Naive thymus-derived CD8-positive, alpha-beta T cell (primary cell): ENCODE measurements at places on chromosomes 11 and 22. TPM values are rescaled to one million over a fixed set of nuclear protein-coding genes. Genes with fewer than 3 reads are reported as not detected.

DNA sequence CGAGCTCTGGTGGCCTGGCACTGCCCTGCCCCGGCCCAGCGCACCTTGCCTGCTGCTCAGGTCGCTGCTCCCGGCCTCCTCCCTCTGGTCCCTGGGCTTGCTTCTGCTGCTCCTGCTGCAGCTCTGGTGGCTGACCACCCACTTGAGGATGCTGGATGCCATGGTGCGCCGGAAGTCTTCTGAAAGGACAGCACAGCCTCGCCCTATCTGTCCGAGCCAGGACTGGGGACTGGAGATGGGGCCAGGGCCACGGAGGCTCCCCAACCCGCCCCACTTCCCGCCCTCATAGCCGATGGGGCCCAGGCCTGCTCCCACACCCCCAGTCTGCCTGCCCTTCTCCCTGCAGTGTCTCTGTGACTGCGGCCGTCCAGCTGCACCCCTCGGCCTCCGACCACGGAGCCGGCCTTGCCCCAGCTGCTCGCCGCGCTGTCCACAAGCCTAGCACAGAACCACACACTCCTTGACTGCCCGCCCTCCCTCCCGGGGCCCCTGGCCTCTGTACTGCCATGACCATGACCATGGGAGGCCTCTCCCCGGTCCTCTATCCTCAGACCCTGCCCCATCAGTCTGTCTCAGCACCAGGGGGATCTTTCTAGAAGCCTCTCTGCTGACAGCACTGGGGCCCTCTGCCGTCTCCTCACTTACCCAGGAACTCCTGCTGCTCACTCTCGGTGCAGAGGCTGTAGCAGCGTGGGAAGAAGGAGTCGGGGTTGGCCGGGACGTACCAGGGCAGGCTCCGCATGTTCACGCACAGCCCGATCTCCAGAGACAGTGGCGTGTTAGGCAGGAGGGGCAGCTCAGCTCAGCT is 12.7 kb downstream of the TTLL8 start:
- DNase-seq, result no peak
- H3K27me3 ChIP-seq, result peaks cover 32% of the 10 kb centered on the region
- no peak overlapping the region for H3K4me3 ChIP-seq
- H3K36me3 ChIP-seq, result no peaks in the 10 kb centered on the region

- peak overlapping the region; percentile 11 for H3K4me3 ChIP-seq
- peak; percentile 26 for DNase-seq
- H3K4me1 ChIP-seq, result peaks cover 71% of the 10 kb centered on the region
- H3K27me3 ChIP-seq, result no peaks in the 10 kb centered on the region
These were observed 2.9 kb downstream of the CSNK1E start for GRCh38 chr22:38314051-38314932.

- DNase-seq, result no peak
- no peaks in the 10 kb centered on the region for H3K4me1 ChIP-seq
- peaks cover 19% of the 10 kb centered on the region for H3K36me3 ChIP-seq
These were observed 23.1 kb upstream of the CDC42EP2 start for GRCh38 chr11:65291613-65292012.

GRCh38 chr11:19895776-19896175 is 183.1 kb downstream of the NAV2 start:
- no peaks in the 10 kb centered on the region for H3K4me1 ChIP-seq
- no peak overlapping the region for H3K4me3 ChIP-seq
- peaks cover 4% of the 10 kb centered on the region for H3K27me3 ChIP-seq
- H3K36me3 ChIP-seq, result no peaks in the 10 kb centered on the region
- DNase-seq, result no peak

DNA sequence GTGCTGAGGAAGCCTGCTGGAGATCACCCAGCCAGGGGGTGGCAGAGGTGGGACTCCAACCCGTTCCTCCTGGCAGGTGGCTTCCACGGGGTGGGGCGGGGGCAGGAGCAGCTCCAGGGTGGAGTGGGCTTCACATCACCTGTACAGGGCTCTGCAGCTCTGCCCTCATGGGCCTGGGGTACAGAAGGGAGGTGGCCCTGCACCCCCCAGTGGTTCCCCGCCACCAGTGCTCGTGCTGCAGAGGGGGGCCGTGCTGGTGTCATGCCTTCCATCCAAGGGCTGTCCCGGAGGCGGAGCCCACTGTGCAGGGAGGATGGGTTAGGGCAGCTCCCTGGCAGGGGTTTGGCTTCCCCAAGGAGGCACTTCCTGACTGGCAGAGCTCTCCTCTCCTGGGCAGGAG is 76.4 kb upstream of the SHISAL1 start:
- peaks cover 2% of the 10 kb centered on the region for H3K4me1 ChIP-seq
- H3K27ac ChIP-seq, result no peak overlapping the region
- no peak for DNase-seq
- no peaks in the 10 kb centered on the region for H3K36me3 ChIP-seq
- H3K27me3 ChIP-seq, result peaks cover 7% of the 10 kb centered on the region
- no peak overlapping the region for H3K4me3 ChIP-seq

GRCh38 chr22:45629469-45630089 is 42.1 kb upstream of the ATXN10 start:
- peaks cover 14% of the 10 kb centered on the region for H3K27me3 ChIP-seq
- no peak for DNase-seq
- no peak overlapping the region for H3K4me3 ChIP-seq
- H3K27ac ChIP-seq, result no peak overlapping the region
- no peaks in the 10 kb centered on the region for H3K36me3 ChIP-seq

GRCh38 chr11:74492974-74493790 is at the start of gene LIPT2:
TSS of gene LIPT2 (minus strand) at chr11:74493724. CDS start at chr11:74493703, 21 bp downstream.
- H3K27ac ChIP-seq, result peak within 1 kb of the TSS; percentile 94
- H3K4me3 ChIP-seq, result peak within 1 kb of the TSS; percentile 88
- peaks cover 22% of the 10 kb centered on the region for H3K4me1 ChIP-seq
- H3K36me3 ChIP-seq, result peaks cover 7% of the 10 kb centered on the region
- peak; percentile 98 for DNase-seq

- H3K4me3 ChIP-seq, result no peak overlapping the region
- peaks cover 13% of the 10 kb centered on the region for H3K36me3 ChIP-seq
- no peaks in the 10 kb centered on the region for H3K27me3 ChIP-seq
- no peak for DNase-seq
- H3K4me1 ChIP-seq, result no peaks in the 10 kb centered on the region
These were observed 25.1 kb downstream of the CSRP3 start for GRCh38 chr11:19176629-19177186.

DNA sequence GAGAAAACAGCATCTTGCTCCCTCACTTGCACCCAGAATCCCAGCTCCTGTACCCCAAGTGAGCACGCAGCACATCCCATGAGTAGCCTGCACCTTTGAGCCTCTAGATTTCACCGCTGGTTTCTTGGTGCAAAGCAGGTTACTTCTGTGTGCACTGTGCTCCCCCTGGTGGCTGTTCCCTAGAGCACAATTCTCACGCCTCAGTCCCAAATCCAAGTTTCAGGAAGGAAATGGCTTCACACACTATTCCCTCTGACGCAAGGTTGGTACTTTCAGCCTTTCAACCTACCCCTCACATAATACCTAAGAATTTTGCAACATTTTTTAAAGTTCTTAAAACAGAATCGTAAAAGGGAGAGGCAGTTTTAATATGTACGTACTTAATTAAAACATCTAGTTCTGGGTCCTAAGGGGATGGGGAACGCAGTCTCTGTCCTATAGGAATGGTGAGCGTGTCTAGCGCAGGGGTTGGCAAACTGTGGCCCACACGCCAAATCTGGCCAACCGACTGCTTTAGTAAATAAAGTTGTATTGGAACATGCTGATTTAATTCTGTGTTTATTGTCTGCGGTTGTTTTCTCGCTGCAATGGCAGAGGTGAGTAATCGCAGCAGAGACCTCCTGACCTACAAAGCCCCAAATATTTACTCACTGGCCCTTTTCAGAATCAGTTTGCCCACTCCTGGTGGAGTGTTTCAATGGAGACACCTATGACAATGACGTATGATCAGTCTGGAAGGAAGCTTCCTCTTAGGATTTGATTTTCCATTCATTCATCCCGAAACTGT is 27.5 kb downstream of the DHCR7 start:
- no peaks in the 10 kb centered on the region for H3K4me1 ChIP-seq
- H3K27ac ChIP-seq, result no peak overlapping the region
- H3K27me3 ChIP-seq, result no peaks in the 10 kb centered on the region

GRCh38 chr11:35014346-35014745 is 97.9 kb downstream of the PDHX start:
- H3K4me3 ChIP-seq, result no peak overlapping the region
- H3K4me1 ChIP-seq, result peaks cover 24% of the 10 kb centered on the region
- H3K27me3 ChIP-seq, result no peaks in the 10 kb centered on the region
- DNase-seq, result no peak

DNA sequence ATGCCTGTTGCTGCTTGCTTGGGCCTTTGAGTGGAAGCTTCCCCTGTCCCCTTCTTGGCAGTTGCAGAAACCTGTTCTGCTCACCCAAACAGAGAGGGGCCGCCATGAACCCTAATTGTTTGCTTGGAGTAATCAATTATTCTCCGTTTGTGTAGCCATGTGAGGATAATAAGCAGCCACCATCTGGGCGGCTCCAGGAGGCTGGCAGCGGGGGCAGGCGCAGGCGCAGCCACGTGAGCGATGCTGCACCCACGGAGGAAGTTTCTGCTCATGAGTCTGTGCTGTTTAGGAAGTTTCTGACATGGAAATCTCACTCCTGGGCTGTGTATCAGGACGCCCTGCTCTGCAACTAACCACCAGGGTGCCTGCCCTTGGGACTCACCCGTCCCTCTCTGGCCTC is 90.1 kb downstream of the MPPED1 start:
- H3K27me3 ChIP-seq, result no peaks in the 10 kb centered on the region
- no peak overlapping the region for H3K27ac ChIP-seq
- no peaks in the 10 kb centered on the region for H3K36me3 ChIP-seq
- H3K4me3 ChIP-seq, result no peak overlapping the region

DNA sequence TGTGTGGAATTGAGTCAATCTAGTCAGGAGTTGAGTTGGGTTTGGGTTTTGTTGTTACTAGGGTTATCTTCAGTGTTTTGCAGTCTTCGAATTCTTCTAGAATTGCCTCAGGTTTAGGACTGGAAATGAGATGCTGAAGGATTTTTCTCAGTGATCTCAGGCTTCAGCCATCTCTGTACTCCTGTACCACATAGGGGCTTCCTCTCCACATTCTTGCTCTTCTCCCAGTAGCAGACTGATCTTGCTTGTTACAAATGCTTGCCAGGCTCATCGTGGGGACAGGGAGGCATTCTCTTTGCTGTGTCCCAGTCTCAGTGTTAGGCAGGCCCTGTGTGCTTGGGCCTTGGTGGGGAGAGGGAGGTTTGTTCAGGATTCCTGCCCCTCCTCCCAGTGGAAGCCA is 96.1 kb downstream of the LRRC32 start:
- no peak overlapping the region for H3K27ac ChIP-seq
- DNase-seq, result no peak
- peaks cover 12% of the 10 kb centered on the region for H3K27me3 ChIP-seq
- no peak overlapping the region for H3K4me3 ChIP-seq
- H3K4me1 ChIP-seq, result no peaks in the 10 kb centered on the region

- H3K27ac ChIP-seq, result peak overlapping the region; percentile 24
- H3K27me3 ChIP-seq, result no peaks in the 10 kb centered on the region
- no peak for DNase-seq
- peaks cover 2% of the 10 kb centered on the region for H3K36me3 ChIP-seq
These were observed 86.1 kb upstream of the SPON1 start for GRCh38 chr11:13876423-13876822.

- no peak overlapping the region for H3K4me3 ChIP-seq
- DNase-seq, result no peak
- no peaks in the 10 kb centered on the region for H3K36me3 ChIP-seq
- no peaks in the 10 kb centered on the region for H3K27me3 ChIP-seq
These were observed 31.2 kb downstream of the MTMR3 start for GRCh38 chr22:29914165-29914564.

DNA sequence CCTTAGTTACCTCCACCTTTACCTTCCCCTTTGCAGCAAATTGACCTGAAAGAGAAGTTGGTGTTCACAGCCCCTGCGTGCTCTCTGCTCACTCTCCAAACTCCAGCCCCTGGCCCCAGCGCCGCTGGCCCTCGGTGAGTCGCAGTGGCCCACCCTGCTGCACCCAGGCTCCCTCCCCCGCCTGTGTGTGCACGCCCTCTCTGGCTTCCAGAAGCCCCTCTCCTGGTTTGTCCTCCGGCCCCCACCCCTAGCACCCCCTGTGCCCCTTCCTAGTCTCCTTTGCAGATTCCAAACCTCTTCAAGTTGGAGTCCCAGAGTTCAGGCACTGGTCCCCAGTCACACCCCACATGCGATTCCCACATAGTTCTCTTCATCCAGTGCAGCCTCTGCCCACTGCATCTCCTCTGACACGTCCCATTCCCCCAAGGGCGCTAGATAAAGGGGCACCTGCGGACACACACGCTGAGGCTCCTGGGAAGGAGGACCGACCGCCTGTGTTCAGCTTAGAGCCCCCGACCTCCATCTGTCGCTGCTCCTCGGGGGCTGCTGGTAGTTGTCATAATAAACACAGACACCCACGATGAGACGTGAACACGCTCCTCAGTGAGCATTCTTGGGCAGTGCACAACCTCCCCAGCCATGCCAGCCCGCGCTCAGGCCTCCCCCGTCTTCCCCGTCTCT is 1.5 kb upstream of the PHRF1 start:
- H3K4me1 ChIP-seq, result peaks cover 41% of the 10 kb centered on the region
- H3K27ac ChIP-seq, result peak overlapping the region; percentile 75
- peak overlapping the region; percentile 88 for H3K4me3 ChIP-seq
- no peak for DNase-seq
- peaks cover 2% of the 10 kb centered on the region for H3K27me3 ChIP-seq

DNA sequence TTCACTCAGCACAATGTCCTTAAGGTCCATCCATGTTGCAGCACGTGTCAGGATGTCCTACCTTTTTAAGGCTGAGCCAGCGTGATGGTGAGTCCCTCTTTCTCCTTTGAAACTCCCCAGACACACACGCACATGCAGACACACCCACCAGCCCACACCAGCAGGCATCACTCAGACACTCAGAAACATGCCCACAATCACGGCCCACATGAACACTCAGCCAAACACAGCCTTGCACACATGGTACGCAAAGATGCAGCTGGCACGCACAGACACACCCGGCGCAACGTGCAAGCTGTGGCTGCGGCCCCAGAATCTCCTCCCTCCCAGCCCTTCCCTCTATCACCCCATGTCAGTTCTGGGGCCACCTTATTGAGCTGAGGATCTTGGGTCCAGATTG is 8.0 kb downstream of the FADS3 start:
- H3K27me3 ChIP-seq, result no peaks in the 10 kb centered on the region
- no peak overlapping the region for H3K27ac ChIP-seq
- H3K4me1 ChIP-seq, result no peaks in the 10 kb centered on the region
- no peak overlapping the region for H3K4me3 ChIP-seq

Gene TNNT3
- total RNA-seq, result 29.7 TPM

Gene LIN7C
- 33.6 TPM for total RNA-seq

Gene C11orf21
- total RNA-seq, result 115 TPM

Gene TMPRSS6
- 0.27 TPM for total RNA-seq

Gene ADAMTS15
- total RNA-seq, result not detected

Gene SERPIND1
- not detected for total RNA-seq

Gene CBLIF
- total RNA-seq, result not detected

Gene HOATZ
- total RNA-seq, result not detected

Gene CHEK1
- total RNA-seq, result 2.0 TPM

Gene ALKBH8
- 18.1 TPM for total RNA-seq
